ENCODE measurements at places on chromosomes 1 and 21.
A peak's percentile ranks its signal among the peaks of the same experiment; 100 is the strongest.

- no peak for DNase-seq
These were observed 271.3 kb upstream of the KIAA0040 start for GRCh38 chr1:175463853-175464252.

DNA sequence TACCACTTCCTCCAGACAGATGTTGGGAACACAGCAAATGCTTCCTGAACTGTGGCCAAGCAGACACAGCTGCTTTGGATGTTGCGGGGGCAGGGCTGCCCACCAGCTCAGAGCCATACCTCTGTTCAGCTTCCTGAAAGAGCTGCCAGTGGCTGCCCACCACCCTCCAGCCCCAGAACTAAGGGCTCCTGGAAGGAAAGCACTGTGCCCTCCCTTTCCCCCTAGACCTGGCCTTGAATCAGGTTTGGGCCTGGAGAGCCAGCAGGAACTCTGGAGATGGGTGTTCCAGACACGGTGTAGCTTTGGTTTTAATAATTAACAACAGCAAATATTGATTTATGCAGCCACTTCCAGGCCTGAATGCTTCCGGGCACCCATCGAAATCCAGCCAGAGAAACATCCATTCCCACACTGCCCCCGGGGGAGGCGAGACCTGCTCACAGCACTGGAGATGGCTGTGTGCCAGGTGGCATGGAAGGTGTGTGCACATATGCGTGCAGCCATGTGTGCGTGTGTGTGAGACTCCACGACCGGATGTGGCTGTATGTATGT is 45.7 kb downstream of the RAP1GAP start:
- peak; percentile 21 for DNase-seq

DNA sequence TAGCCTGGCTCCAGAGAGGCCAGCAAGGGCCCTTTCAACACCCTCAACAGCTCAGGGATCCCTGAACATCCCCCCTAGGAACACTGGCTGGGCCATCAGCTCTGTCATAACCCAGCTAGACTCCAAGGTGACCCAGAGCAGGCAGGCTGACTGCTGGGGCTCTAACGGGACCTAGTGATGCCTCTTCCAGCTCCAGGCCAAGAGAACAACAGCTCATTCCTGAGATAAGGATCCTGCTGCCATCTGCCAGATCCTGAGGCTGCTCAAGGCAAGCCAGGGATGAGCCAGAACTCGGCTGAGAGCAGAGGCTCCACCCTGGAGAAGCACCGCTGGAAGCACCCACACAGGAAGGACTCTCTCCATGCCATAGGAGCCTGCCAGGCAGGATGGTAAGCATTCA is 2.0 kb downstream of the VSIG8 start:
- DNase-seq = no peak

GRCh38 chr1:107267489-107267888 is 126.7 kb downstream of the NTNG1 start:
- no peak for DNase-seq

DNA sequence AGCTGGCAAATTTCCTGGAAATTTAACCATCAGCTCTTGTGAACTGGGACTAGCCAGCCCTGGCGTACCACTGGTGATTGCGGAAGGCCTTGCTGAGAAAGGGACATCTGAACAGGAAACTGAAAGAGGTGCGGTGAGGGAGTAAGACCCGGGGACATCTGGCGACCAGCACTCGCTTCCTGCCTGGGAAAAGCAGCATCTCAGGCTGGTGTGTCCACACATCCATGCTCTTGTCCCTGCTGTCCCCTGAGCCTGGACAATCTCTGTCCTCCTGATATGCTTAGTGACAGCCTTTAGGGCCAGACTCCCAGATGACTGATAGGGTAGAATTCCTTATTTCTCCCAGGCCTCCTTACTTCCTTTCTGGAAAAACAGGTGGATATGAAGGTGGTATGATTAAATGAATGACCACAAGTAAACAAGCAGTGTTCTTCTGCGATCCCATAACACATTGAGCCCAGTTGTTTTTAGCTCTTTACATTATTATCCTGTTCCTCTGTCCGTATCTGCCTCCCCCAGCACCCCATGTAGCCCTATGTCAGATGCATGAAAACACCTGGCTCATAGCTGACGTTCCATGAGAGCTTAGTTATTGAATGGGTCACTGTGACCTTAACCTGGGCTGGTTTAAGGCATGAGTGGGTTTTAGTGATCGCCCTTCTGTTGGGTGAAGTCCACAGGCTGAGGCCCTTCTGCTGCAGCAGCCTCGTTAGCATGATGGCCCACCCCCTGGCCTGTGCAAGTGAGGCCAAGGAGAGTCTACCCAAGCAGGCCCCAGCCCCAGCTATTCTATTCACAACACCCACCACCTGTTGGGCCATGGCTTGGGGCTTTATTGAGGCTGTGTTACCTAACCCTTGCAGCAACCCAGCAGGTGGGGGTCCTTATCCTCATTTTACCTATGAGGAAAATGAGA is 76.1 kb upstream of the GADD45A start:
- DNase-seq = no peak

DNA sequence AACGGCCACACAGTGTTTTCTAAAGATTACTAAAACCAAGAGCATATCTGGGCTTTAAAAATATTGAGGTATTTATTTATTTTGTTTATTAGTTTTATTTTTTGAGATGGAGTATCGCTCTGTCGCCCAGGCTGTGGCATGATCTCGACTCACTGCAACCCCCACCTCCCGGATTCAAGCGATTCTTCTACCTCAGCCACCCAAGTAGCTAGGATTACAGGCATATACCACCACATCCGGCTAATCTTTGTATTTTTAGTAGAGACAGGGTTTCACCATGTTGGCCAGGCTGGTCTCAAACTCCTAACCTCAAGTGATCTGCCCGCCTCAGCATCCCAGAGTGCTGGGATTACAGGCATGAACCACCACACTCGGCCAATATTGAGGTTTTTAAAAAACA is 23.9 kb downstream of the TMCO4 start:
- no peak for DNase-seq

GRCh38 chr1:185531838-185532237 is 202.4 kb upstream of the HMCN1 start:
- no peak for DNase-seq

DNA sequence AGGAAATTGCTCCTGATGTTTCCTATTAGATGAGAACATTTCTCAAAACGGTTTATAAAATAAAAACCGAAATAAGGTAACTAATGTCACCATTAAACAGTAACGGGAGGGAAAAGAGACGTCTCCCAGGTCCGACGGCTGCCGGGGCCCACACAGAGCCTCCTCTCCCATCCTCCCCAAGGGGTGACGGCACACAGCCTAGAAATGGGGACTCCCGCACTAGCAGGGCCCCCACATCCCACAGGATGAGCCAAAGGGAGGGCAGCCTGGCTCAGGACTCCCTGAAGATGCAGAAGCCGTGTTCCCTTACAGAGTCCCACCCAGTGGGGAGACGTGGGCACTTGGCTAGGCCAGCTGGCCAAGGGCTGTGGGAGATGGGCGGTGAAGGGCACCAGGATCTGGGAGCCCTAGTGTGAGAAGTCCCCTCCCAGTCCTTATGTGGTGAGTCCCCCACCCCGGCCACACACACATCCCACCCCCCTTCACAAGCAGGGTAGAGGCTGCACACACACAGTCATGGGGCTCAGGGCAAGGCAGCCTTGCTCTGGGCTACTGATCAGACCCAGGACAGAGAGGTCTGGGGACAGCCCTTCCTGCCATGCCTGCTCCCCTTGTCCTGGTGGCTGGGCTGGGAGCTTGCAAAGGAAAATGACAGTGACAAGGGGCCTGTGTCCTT is 3.3 kb downstream of the KRTAP10-3 start:
- DNase-seq = no peak

GRCh38 chr1:236860101-236860500 is 65.0 kb downstream of the MTR start:
- no peak for DNase-seq

DNA sequence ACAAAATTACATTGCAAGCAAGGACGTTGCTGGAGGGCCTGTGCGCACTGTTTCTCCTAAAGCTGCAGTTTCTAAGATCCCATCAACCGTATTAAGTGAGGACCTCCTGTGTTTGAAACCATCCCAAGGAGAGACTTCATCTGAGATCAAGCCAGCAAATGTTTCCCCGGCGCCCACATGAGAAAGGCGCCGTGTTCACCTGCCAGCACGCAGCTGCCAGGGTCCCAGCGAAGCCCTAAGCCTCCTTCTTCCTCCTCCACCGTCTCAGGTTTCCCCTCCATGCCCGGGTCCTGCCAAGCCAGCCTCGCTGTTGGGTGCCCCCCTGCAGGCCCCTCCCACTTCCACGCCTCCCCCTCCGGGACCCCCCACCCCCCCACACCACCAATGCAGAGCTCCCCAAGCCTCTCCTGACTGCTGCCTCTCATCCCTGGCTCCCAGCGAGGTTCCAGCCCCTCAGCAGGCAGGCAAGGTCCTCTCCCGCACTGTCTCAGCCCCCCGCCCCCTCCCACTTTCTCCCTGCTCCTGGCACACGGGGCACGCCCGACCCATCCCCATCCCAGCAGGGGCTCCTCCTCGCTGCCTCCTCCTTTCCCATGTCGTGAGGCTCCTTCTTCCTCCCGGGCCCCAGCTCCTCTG is 8.6 kb upstream of the TFF1 start:
- DNase-seq = no peak

All from RCC 7860 (cell line).